Stimulated activated CD8-positive, alpha-beta memory T cell treated with anti-CD3 and anti-CD28 coated beads, Interleukin-4, amount 100 ng/mL, for 1 hour (primary cell): ENCODE measurements at places on chromosomes 2 and 18.

DNA sequence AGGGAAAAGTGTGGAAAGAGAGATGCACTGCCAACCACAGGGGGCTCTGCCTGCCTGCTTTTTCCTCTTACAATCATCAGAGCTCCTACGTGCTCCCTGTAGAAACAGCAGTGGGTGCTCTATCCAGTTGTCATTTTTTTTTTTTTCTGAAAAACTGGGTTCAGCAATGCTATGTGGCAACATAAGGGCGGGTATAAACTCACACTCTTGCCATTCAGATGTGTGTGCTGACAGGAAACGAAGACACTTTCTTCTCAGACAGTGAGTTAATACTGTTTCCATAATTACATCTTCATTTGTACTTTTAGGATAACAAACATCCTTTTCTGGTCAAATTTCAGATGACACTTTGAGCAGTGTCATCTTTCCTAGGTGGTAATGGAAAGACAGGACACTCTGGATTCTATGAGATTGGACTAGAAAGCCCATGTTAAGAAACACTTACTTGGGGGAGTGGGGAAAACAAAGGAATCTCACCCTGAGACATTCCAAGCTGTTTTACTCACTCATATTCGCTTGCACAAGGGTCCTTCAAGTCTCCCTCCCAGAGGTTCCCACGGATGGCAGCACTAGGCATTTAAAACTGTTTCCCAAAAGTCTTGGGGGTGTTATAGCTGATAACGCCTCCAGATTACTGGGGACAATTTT, 41.3 kb downstream of the CCDC93 start:
- DNase-seq: no peak

DNA sequence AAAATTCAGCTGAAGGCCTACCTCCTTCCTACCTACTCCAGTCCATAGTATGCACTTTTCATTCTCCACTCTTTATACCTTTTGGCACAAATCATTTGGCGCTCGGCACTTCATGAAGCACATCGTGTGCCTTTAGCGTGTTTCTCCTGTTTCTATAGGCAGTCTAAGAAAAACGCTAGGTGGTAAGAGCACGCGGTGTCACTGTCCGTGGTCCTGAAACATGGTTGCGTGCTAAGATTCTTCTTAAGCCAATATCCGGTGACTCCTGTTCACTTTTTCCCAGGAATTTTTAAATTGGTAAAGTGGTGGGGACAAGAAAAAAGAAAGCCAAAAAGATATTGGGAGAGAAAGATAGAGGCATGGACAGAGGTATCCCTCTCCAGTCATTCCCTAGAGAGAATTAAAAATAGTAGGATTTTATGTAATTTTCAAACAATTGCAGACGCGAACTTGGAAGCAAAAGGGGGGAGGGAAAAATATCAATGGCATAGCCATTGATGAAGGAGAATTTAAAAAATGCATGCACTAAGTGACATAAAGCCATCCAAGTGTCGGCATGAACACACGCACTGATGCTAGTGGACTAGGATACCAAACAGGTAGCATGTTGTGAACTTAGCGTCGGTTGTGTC, 1.4 kb upstream of the CTNNA2 start:
- DNase-seq: no peak

DNA sequence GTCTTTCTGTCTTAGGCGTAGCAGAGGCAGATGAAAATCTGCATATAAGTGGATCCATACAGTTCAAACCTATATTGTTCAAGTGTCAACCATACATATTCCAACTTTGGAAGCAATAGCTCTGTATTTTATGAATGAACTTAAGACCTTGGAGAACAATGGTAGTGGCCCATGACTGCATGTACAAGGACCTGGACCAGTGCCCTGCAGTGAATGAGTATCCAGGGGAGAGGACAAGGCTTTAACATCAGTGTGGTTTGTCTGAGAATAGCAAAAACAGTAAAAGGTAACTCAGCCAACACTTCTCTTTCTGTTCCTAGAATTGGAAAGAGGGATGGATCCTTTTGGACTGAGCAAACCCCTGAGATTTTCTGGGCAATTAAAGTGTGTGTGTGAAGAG, 230.8 kb upstream of the LINC00305 start:
- DNase-seq: no peak

DNA sequence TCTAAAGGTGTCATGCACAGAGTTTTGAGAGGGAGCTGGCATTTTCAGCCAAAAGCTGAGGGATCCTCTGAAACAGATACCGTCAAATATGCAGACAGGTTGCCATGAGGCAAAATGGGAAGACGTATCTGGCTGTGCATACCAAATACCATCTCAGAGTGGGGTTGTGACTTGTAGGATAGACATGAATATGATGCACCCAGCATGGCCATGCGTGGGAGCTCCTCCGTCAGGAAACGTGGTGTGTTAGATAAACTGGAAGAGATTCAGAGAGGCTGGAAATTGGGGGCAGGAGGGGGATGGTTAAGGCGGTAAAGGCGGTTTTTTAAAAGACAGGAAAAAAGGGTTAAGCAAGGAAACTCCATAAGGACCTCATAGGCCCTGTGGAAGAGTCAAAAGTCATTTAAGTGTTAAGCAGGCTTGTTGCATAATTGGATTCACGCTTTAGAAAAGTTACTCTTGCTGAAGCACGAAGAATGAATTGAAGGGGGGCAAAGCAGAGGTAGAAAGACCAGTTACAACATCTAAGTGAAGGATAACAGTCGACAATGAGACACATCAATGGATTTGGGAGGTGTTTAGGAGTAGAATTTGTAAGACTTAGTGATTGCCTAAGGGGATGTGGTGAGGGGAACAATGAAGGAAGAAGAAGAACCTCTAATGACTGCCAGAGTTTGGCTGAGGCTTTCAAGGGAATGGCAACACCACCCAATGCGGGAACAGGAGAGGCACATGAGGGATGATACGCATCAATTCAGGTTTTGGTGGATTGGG, 139.6 kb upstream of the CTAGE1 start:
- DNase-seq: no peak

DNA sequence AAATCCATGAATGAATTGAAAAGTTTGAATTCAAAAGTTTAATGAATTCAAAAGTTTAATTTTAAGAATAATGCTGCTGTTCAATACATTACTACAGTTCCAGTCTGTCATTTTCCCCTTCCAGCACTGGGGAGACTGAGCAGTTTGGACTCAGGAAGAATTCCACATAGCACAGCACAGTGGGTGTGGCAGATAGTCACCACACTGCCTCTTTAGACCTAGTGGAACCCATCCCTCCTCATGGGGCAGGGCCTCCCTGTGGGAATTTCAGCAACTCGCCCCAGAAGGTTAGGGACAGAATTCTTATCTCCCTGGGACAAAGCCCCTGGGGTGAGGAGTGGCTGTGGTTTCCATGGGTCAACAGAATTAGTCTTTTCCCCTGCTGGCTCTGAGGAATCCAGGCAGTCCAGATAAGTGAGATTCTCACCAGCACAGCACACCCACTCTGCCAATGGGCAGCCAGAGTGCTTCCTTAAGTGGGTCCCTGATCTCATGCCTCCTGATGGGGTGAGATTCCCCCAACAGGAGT, 442.0 kb upstream of the SYT4 start:
- no peak for DNase-seq

DNA sequence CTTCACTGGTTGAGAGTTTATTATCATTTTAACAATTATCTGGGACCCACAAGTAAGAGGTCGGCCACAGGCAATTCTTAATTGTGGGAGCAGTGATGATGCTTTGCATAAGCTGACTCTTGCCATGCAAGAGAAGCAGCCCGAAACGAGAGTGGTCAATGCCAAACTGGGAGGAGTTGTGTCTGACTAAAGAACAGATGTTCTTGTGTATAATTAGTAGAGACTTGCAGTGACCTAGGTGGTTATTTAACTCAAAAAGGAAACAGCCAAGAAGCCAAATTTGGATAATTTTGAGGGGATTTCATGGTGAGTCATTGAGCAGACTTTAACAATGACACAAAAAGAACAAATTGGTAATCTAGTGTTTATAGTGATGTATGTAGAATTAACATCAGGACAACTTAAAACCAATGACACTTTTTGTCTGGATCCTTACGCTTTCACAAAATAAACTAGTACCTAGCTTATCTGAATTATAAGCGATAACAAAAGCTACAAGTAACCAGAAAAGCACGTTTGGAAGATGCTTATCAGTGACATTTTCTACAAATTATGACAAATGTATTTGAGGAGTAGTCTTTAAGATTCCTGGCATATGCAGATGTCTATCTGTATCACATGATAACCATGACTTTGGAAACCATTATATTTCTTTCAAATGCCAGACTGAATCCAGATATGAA, 184.7 kb upstream of the DLGAP1 start:
- DNase-seq: no peak

- no peak for DNase-seq
Measured at GRCh38 chr2:46385786-46386577, 88.8 kb downstream of the EPAS1 start.
